Esophagus muscularis mucosa (tissue), 4 donors: ENCODE measurements at places on chromosomes 5 and 9. TPM values are rescaled to one million over a fixed set of nuclear protein-coding genes. Genes with fewer than 3 reads are reported as not detected.

The CDKN2B gene
- total RNA-seq = 9.9 TPM

The ARHGEF28 gene
- total RNA-seq = 22.0 TPM

The FGF10 gene
- 10.4 TPM for total RNA-seq

The NUP155 gene
- total RNA-seq = 15.4 TPM

GRCh38 chr9:130745210-130745800 is 51.7 kb downstream of the EXOSC2 start:
- DNase-seq = no peak
- no peaks in the 10 kb centered on the region for H3K27me3 ChIP-seq
- H3K4me1 ChIP-seq = no peaks in the 10 kb centered on the region
- no peak overlapping the region for H3K27ac ChIP-seq

DNA sequence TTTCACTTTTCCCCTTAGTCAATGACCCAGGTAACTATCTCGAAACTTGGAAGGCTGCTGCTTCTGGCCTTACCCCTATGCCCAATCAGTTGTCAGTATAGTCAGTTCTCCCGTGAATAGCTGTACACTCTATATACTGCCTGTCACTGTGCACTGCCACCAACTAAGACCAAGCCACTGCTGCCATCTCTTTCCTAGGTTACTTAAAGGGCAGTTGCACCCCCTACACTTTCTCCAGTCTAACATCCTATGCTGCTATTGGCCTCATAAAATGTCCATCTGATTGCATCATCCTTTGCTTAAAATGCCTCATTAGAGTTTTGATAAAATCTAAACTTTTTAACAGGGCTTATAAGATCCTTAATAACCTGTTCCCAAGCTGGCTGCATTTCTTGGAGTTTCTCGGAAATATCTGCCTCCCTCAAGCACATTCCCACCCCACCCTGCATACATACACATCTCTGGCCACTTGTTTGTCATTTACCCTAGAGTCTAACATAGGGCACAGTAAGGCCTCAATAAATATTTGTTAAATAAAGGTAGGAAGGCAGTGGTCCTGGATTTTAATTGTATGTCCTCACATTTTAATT is 32.8 kb upstream of the TNFAIP8 start:
- no peaks in the 10 kb centered on the region for H3K36me3 ChIP-seq
- H3K4me3 ChIP-seq = no peak overlapping the region
- H3K4me1 ChIP-seq = peaks cover 6% of the 10 kb centered on the region
- no peak overlapping the region for H3K27ac ChIP-seq

DNA sequence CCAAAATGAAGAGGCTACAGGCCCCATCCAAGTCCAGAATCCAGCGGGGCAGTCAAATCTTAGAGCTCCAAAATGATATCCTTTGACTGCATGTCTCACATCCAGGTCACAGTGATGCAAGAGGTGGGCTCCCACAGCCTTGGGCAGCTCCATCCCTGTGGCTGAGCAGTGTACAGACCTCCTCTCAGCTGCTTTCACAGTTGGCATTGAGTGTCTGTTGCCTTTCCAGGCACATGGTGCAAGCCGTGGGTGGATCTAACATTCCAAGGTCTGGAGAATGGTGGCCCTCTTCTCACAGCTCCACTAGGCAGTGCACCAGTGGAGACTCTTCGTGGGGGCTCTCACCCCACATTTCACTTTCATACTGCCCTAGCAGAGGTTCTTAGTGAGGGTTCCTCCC is 120.7 kb downstream of the GIN1 start:
- no peaks in the 10 kb centered on the region for H3K27me3 ChIP-seq
- no peak overlapping the region for H3K4me3 ChIP-seq
- no peaks in the 10 kb centered on the region for H3K4me1 ChIP-seq
- H3K36me3 ChIP-seq = no peaks in the 10 kb centered on the region
- DNase-seq = no peak

- H3K4me3 ChIP-seq = no peak overlapping the region
- no peak for DNase-seq
- no peak overlapping the region for H3K27ac ChIP-seq
- H3K27me3 ChIP-seq = no peaks in the 10 kb centered on the region
Measured at GRCh38 chr9:116027511-116027910, 126.1 kb upstream of the PAPPA start.

GRCh38 chr9:114156657-114157421 is 1.5 kb downstream of the COL27A1 start:
- H3K27me3 ChIP-seq = peaks cover 26% of the 10 kb centered on the region
- DNase-seq = no peak

DNA sequence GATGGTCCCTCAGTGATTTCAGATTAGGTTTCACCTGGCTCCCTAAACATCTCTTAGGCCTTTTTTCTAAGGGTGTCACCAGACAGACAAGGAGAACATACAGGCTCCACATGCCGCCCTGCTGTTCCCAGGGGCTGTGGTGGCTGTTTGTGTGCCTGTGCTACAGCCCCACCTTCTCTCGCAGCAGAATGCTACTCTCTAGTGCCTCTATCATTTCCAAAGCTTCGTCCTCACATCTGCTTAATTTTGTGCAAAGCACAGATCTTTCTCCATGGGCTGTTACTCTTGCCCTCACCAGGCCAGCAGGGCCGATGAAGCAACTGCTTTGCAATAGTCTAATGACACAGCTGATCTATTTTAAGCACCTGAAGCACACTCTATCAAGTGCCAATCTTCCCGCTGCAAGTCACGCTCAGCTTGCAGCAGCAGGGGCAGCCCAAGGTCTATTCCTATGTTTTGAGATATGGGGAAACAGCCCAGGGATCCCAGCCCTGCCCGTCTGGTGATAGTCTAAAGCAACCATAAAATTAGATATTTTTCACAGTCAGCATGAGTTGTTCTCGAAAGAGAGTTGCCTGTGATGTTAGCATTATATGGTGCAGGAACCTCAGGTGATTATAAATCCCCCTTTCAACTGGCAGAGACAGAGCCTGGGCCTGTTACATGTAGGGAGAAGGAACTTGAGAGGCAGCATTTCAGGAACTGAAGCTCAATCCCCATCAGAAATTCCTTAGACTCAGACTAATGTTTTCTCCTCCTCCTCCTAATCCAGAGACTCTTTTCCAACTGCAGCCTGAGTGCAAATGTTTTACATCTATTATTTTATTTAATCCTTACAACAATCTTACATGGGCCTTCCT is 12.7 kb downstream of the ABLIM3 start:
- peak overlapping the region; percentile 70 for H3K27ac ChIP-seq
- no peak overlapping the region for H3K4me3 ChIP-seq
- no peaks in the 10 kb centered on the region for H3K27me3 ChIP-seq
- no peaks in the 10 kb centered on the region for H3K36me3 ChIP-seq
- peaks cover 62% of the 10 kb centered on the region for H3K4me1 ChIP-seq
- no peak for DNase-seq

GRCh38 chr5:142984525-142984924 is 214.3 kb downstream of the ARHGAP26 start:
- DNase-seq = no peak
- H3K27ac ChIP-seq = no peak overlapping the region
- peaks cover 38% of the 10 kb centered on the region for H3K4me1 ChIP-seq
- no peaks in the 10 kb centered on the region for H3K27me3 ChIP-seq
- H3K4me3 ChIP-seq = no peak overlapping the region

- H3K4me1 ChIP-seq = peaks cover 38% of the 10 kb centered on the region
- no peaks in the 10 kb centered on the region for H3K36me3 ChIP-seq
- H3K27me3 ChIP-seq = peaks cover 35% of the 10 kb centered on the region
Measured at GRCh38 chr9:29214154-29214689, 1640.9 kb upstream of the C9orf72 start.

DNA sequence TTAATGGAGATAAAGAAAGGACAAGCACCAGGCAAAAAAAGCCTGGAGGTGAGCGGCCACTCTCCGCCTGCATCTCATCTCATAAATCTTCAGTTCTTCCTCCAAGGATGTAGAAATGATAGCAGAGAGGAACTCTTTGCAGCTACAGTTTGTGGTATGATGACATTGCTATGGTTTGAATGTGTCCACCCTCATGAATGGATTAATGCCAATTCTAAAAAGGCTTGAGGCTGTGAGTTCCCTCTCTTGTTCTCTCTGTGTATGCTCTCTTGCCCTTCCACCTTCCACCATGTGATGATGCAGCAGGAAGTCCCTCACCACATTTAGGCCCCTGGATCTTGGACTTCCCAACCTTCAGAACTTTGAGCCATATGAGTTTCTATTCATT is 126.4 kb downstream of the SPOCK1 start:
- H3K27me3 ChIP-seq = no peaks in the 10 kb centered on the region
- H3K4me3 ChIP-seq = no peak overlapping the region
- no peaks in the 10 kb centered on the region for H3K4me1 ChIP-seq
- H3K27ac ChIP-seq = no peak overlapping the region

- no peaks in the 10 kb centered on the region for H3K36me3 ChIP-seq
- no peak overlapping the region for H3K27ac ChIP-seq
- H3K27me3 ChIP-seq = no peaks in the 10 kb centered on the region
- no peaks in the 10 kb centered on the region for H3K4me1 ChIP-seq
Measured at GRCh38 chr9:118674942-118675341, 694.3 kb downstream of the BRINP1 start.

DNA sequence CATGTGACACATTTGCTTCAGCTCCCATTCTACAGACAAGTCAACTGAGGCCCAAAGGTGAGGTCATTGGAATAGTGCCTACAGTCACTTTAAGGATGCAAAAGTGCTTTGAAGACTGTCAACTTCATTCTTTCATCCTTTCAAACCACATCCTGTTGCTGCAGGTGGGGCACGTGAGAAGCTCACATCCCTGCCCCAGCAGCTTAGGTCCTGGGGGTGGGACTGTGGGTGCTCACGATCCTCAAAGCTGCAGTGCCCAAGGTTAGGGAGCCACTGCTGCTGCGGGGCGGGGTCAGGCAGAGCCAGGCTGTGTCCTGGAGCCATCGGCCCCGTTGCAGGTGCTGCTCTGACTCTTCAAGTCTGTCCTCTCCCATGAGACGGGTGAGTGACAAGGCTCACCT is 57.9 kb upstream of the IER5L start:
- no peak overlapping the region for H3K4me3 ChIP-seq
- no peak for DNase-seq
- H3K27me3 ChIP-seq = no peaks in the 10 kb centered on the region
- H3K4me1 ChIP-seq = peaks cover 10% of the 10 kb centered on the region
- no peak overlapping the region for H3K27ac ChIP-seq

GRCh38 chr5:946720-947625 is 54.3 kb downstream of the TRIP13 start:
- H3K4me1 ChIP-seq = peaks cover 25% of the 10 kb centered on the region
- no peak for DNase-seq
- H3K27ac ChIP-seq = no peak overlapping the region

GRCh38 chr9:125758986-125759763 is 12.0 kb downstream of the PBX3 start:
- H3K36me3 ChIP-seq = no peaks in the 10 kb centered on the region
- no peak for DNase-seq
- H3K27ac ChIP-seq = no peak overlapping the region
- peak overlapping the region; percentile 30 for H3K4me3 ChIP-seq
- no peaks in the 10 kb centered on the region for H3K27me3 ChIP-seq
